ENCODE measurements at places on chromosomes 2 and 18.
A peak's percentile ranks its signal among the peaks of the same experiment; 100 is the strongest.

DNA sequence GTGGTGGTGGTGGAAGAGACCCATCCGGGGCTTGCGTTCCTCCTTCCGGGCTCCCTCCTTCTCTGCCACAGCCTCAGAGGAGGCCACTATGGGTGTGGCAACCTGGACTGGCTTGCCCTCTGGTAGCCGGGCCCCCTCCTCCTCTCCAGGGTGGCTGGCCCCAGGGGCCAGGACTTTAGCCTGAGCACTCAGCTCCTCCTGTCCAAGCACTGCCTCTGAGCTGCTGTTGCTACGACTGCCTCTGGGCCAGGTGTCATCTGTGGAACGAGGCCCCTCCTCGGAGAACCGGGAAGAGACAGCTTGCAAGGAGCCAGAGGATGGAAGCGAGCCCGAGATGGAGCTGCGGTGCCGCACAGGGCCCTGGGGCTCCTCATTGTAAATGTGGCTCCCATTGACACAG is 16.7 kb upstream of the SFXN5 start:
- DNase-seq = no peak

DNA sequence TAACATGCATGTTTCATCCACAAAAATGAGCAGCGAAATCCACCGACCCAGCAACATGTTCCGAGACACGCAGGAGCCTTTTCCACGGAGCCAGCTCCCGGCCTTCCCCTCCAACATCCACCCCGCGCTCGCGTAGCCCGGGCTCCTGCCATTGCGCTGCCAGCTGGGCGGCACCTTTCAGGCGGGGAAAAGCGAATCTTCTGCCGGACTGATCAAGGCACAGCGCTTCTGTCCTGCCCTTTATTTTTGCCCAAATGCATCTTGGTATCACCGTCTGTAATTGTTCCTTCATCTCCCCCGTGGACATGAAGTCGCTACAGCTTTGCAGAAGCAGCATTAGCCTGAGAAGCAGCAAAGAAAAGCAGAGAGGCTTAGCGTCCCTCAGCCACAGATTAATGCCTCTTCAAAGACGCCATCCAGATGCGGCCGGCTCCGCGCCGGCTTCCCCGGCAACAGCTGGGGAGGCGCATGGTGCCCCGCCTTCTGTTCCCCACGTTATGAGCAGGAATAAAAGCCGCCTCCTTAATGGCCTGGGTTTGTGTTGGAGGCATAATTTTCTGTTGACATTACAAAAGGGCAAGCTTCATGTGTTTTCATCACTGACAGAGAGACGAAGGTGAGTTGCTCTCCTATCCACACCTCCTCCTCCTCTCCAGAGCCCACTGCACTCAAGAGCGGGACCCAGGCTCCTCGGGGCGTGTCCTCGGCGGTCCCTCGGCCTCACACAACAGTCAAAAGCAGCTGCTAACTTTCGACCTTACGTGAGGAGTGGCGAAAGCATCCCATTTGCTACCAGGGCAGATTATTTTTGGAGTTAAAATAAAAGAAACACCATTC is 122.1 kb upstream of the SALL3 start:
- DNase-seq = no peak

GRCh38 chr18:79678665-79679551 is 695 bp upstream of the CTDP1 start:
- peak; percentile 97 for DNase-seq

DNA sequence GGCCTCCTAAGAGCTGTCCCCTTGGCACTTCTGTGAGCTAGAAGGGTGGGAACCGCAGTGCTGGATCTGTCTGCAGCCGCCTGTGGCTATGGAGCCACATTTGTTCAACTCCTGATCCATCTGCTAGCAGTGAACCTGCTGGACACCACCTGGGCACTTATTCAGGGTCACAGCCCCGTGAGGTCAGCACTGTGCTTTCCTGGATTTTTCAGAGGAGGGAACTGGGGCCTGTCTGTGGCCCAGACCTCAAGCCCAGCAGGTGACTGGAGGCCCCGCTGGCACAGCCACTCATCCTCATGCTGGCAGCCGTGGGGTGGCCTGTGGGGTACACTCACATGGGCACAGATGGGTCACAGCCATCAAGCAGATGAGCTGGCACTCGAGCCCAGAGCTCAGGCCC is 155.3 kb downstream of the TFCP2L1 start:
- no peak for DNase-seq

DNA sequence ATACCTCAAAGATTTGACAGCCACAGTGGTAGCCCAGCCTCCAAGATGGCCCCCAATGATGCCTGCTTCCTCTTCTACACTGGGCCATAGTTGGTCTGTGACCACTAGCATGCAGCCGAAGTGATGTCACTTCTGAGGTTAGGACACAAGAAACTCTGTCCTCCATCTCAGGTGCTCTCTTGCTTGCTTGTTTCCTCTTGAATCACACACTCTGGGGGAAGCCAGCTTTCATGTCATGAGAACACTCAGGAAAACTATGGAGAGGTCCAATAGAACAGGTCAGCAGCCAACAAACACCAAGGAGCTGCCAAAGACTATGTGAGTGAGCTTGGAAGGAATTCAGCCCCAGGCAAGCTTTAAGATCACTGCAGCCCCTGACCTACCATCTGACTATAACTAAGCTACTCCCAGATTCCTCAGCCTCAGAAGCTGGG is 3.3 kb upstream of the ADAM17 start:
- no peak for DNase-seq

DNA sequence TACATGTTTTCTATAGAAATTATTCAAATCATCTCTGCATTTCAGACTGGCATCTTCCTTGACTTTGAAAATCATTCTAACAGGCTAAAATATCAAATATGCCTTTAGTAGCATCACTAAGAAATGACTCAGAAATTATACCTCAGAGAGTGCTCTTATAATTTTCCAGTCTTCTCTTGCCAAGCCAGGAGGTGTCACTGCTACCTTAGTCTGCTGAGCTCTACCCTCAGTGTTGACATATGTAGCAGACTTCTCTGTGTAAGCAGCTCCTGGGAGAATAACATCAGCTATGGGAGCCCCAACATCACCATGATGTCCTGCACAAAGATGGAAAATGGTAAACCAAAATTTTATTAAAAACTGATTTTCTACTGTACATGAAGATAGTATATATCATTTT is 31.6 kb downstream of the NDUFS1 start:
- peak; percentile 11 for DNase-seq

DNA sequence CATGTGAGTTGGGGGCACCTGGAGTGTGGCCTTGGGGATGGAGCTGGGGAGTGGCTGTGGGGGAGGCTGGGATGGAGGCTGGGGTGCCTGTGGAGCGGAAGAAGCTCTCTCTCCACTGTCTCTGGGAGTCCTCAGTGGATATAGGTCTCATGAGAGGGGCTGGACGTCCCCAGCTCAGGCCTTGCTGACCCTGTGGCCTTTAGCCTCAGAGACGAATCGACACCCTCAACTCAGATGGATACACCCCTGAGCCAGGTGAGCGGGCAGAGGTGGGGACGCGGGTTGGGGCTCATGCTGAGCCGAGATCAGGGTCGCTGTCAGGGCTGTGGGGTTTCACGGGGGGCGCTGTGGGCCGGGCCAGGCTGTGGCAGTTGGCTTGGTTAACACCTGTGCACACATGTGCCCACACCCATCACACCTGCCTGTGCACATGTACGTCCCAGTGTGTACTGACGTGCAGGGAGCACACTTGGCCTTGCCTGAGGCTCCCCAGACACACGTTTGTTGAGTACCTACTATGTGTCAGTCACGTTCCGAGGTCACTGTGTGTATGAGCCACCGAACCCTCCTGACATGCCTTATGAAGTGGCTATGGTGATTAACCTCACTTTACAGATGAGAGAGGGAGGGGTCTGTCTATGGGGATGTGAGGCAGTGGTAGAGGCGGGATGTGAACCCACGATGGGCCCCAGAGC is 20.1 kb downstream of the ZAP70 start:
- no peak for DNase-seq

GRCh38 chr2:96540136-96540535 is 3.6 kb downstream of the ARID5A start:
- no peak for DNase-seq

DNA sequence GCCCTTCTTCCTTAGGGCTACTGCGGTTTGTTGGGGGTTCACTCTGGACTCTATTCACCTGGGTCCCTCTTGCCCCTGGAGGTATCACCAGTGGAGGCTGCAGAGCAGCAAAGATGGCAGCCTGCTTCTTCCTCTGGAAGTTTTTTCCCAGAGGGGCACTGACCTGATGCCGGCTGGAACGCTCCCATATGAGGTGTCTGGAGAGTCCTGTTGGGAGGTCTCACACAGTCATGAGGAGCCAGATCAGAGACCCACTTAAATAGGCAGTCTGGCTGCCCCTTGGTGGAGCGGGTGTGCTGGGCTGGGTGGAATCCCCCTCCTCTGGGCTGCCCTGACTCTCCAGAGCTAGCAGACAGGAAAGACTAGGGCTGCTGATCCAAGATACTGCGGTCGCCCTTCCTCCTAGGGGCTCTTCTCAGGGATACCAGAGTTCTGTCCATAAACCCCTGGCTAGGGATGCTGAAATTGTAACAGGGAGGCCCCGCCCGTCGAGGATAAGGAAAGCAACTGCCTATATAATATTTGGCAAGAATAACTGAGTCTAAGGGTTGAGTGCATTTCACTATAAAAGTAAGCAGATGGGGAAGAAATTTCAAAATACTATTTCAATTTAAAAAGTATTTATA is 140.7 kb downstream of the NOL4 start:
- no peak for DNase-seq

- peak; percentile 52 for DNase-seq
Measured at GRCh38 chr2:62196278-62196901, 475 bp downstream of the B3GNT2 start.

- peak; percentile 94 for DNase-seq
Measured at GRCh38 chr2:29108225-29108624, 7.0 kb upstream of the CLIP4 start.

DNA sequence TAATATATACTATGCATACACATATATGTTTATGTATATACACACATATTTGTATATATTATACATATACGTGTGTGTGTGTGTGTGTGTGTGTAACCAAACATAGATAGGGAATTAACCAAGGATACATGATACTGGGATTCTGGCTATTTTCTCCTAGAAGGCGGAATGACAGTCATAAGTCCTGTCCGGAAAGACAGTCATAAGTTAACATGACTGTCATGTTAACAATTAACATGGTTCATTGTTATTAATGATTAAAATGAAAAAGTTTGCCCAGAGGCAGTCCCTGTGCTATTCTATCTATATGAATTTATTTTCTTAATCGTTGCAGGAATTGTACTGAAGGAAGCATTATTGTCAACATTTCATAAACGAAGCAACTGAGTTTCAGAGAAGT is 450.7 kb upstream of the NXPH2 start:
- DNase-seq = no peak

- DNase-seq = peak; percentile 84
Measured at GRCh38 chr2:223941579-223942277, 3.4 kb downstream of the WDFY1 start.

DNA sequence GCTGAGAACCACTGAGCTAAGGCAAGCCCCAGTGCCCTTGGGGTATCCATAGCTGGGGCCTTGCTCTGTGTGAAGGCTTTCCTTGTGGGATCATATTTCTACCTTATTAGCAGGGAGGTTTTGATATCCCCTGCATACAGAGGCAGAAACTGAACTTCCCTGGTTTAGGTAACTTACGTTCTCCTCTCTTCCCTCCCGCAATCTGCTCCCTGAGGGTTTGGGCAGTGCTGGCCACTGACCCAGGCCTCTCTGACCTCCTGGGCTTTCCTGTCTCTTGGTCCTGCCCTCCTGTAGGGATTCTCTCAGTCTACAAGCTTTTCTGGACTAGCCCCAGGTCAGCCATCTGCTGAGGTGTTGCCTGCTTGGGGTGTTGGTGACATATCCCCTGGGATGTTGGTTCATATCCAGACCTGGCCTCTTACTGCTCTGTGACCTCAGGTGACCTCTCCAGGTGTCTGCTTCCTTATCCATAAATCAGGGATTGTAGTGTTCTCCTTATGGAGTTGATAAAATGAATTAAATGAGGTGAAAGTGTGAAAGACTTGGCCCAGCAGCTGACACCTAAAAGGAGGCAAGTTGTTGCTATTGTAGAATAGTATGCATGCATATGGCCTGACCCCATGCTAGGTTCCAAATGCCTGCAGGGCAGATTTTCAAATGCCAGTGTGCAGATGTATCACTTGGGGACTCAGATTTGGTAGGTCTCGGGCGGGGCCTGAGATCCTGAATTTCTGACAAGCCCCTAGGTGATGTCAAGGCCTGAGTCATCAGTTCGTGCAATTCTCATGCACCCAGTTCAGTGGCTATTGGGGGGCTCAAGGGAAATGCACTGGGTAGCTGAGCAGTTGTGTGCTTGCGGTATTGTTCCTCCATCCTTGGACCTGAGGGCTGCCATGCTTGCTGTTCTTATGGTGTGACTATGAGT is 106.6 kb downstream of the FHOD3 start:
- no peak for DNase-seq

GRCh38 chr18:41721103-41721790 is 233.8 kb upstream of the PIK3C3 start:
- DNase-seq = no peak

- no peak for DNase-seq
Measured at GRCh38 chr2:60555783-60556139, 2.3 kb upstream of the BCL11A start.

- no peak for DNase-seq
Measured at GRCh38 chr18:62206593-62206992, 19.5 kb downstream of the RELCH start.

- DNase-seq = no peak
Measured at GRCh38 chr2:239236808-239237205, 164.0 kb downstream of the HDAC4 start.

DNA sequence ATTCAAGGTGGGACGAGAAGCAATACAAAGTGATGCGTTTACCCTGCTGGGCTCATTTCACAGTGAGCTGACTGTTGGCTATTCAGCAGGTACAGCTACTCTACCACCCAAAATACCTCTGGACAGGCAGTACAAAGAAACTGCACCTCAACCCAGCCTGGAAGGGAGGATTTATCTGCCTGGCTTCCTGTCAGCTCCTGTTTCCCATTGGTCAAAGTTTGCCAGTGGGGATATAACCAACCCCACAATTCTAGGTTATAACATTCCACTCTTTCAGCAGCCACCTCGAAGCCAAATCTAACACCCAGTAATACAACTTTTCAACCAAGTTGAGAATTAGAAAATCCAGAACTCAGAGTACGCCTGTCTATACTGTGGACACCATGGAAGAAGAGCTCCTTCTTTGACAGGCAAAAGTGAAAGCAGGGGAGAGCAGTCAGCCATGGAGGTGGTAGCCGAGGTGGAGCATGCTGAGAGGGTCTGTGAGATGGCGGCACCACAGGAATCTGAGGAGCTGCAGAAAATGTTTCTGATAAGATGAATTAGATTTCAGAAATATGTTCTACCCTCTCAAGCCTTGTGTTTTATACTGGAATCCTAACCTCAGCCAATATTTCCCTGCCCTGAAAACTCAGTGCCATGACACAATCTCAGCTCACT is 10.8 kb downstream of the DUSP19 start:
- DNase-seq = peak; percentile 50

- no peak for DNase-seq
Measured at GRCh38 chr18:56207989-56208388, 430.4 kb downstream of the TXNL1 start.

GRCh38 chr2:225998116-225998515 is 598.6 kb downstream of the NYAP2 start:
- DNase-seq = no peak

- DNase-seq = no peak
Measured at GRCh38 chr2:106977717-106978116, 91.8 kb upstream of the ST6GAL2 start.
